Fibroblast of the aortic adventitia (primary cell): ENCODE measurements at places on chromosomes 7 and 10. TPM values are rescaled to one million over a fixed set of nuclear protein-coding genes. Genes with fewer than 3 reads are reported as not detected.
A peak's percentile ranks its signal among the peaks of the same experiment; 100 is the strongest.

DNA sequence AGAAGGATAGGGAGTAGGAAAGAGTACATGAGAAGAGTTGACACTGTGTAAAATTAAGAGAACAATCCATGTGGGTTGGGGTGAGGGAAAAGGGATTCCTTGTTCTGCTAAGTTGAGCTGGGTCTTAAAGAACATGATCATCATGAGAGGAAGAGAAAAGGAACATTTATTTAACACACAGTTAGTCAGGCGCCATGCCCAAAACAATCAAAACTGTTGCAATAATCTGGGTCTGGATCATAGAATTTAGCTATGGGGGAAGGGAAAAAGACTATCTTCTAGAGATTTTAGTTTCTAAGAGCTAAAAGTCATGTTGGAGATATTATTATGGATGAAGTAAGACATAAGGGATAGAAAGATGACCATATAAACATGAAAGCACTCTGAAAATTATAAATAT is 178.9 kb downstream of the SEM1 start:
- no peak for DNase-seq

- no peak for DNase-seq
Measured at GRCh38 chr7:101536232-101536631, 92.9 kb downstream of the MYL10 start.

- DNase-seq, result peak; percentile 44
Measured at GRCh38 chr7:85160223-85160622, 26.6 kb downstream of the SEMA3D start.

Gene IL2RA
- total RNA-seq, result not detected in 2 replicates

GRCh38 chr10:88525371-88526069 is 57.6 kb downstream of the RNLS start:
- peak; percentile 81 for DNase-seq

GRCh38 chr7:29989257-29989995 is at the start of gene SCRN1:
Gene SCRN1 (minus strand): TSS chr7:29989801. CDS start chr7:29969067, 20,734 bp downstream.
- peak; percentile 15 for DNase-seq

GRCh38 chr7:1096156-1097119 is 8.5 kb downstream of the GPER1 start:
- DNase-seq, result peak; percentile 38

GRCh38 chr10:34193931-34194626 is 621.0 kb downstream of the PARD3 start:
- DNase-seq, result peak; percentile 68

DNA sequence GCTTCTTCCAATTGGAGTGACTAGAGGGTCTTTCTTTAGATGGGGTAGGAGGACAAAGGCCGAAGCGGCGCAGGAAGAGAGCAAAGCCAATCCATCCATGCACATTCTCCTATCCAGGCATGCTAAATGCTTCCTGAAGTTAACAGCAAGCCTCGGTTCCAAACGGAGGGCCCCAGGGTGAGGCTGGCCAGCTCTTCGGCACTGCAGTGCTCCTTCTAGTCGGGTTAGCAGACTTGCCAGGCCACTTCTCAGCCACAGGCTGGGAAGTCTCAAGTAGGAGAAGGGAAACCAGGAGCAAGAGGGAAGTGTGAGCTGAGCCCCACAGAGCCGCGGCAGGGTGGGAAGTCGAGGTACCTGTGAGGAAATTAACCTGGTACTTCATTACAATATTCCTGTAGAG is 253.8 kb upstream of the INHBA start:
- DNase-seq, result peak; percentile 54

DNA sequence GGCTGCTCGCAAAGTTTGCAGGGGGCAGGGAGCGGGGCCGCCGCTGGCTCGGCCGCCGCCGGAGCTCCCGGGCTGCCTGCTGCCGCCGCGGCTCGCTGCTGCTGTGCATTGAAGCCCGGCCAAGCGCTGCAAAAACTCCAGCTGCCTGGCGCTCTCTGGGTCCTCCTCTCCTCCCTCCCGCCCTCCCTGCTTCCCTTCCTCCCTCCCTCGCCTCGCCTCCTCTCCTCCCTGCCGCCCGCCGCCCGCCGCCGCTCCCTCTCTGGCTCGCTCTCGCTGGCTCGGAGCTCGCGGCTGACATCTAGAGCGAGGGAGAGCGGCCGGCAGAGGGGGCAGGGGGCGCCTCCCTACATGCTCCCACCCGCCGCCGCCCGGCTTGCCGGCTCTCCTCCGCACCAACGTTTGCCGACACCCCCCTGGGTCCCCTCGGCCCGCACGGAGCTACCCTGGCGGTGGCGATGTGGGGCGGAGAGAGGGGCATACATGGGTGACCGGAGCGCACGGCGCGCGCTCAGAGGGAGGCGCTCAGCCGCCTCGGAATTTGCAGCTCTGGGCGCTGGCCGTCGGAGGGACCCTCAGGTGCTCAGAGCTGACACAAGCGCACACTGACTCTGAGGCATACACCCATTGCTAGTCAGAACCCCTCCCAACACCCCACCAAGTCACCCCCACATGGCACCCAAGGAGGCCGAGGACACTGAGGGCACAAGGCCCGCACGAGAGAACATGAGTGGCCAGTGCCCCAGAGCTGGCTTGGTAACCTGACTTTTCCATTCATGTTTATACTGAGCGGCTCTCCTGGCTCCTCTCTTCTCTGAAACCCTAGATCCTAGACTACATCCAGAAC is 1.2 kb upstream of the PLXNA4 start:
- DNase-seq, result peak; percentile 76
